Activated T-helper 9 cell treated with anti-CD3 and anti-CD28 coated beads, Interleukin-2, amount 50 U/mL, for 16 hours (primary cell): ENCODE measurements at places on chromosomes 13 and 19.

DNA sequence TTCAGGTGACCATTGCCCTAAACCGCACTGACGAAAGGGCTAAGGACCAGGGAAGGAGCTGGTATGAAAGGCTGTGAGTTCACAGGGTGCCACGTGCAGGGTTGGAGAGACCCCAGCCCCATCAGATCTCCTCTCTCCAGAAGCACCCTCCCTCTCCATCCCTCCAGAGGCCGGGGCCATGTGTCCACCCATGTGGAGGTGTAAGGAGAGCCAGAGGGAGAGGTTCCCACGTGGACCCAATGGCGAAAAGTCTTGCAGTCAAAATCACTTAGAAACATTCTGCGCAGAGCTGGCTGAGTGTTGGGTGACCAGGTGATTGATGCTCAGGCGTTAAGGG, 168.3 kb downstream of the COL4A1 start:
- DNase-seq = no peak

- no peak for DNase-seq
Measured at GRCh38 chr13:22143671-22144070, 472.8 kb downstream of the FGF9 start.

DNA sequence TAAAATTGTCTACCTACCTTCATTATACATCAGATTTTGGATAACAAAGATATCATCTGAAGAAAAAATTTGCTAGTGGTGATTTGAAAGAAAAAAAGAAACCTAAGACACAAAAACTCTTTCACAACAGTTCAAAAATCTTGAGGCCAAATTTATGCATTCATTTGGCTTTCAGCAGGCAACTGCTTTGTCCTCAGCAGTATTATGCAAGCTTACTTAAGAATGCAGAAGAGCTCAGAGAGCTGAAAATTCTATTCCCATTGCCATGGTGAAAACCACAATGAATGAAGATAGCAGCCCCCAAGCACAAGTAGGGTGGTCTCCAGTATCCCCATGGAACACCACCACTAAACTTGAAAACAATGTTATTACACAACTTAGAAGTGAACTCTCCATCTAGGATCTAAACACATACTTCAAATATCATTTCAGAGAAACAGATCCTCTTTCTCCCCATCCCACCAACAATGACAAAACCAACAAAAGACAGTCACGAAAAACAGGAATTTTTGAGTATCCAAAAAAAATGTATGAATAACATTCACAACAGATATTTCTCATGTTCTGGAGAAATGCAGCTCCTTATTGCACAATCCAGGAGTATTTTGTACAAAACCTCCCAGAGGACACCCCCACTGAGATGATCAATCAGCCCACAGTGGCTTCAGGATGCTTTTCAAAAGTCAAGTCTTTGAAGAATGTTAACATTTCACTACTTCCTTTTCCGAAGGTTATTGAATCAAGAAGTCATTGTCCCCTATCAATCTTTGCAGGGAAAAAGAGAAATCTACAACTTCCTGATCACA, 192.7 kb downstream of the LHFPL6 start:
- DNase-seq = no peak

GRCh38 chr13:26855071-26855470, 94.5 kb upstream of the GPR12 start:
- no peak for DNase-seq

DNA sequence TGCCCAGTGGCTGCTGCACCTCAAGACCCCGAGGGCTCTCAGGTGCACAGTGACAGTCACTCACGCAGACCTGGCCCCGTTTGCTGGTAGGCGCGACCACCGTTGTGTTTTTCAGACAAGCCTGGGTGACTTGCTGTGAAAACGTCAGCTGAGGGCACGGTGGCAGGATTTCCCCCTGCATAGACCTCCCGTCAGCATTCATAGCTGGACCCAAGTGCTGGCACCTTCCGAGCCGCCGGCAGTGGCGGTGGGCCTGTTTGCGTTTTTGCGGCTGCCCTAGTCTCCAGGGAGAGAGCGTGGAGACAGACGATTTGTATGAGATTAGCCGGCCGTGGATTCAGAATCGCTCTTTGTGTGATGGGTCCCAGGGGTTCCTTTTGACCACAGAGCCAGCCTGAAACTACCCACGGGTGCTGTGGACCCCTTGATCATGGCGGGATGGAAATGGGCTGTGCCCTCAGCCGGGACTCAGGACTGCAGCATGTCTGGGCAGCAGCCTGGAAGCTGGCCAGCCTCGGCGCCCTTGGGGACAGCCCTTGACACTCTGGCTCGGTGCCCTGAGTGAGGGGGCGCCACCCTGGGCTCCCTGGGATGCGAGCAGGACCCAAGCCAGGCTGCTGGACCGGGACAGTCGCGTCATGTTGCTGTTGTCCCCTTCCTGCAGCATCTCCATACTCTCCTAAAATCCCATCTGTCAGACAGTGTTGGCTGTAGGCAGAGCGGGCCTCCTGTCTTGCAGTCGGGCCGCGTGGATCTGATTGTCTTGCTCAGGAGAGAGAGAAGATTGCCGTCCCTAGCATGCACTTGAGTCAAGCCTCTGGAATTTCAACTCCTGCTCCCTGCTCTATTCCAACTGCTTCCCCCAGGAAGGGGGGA, 8.6 kb downstream of the KDM4B start:
- DNase-seq = no peak
